ENCODE measurements at places on chromosomes 13 and 19.

GRCh38 chr19:12838182-12838885 is at the start of gene MAST1:
Gene MAST1 (plus strand): TSS chr19:12838515. CDS start chr19:12838573, 58 bp downstream.
- DNase-seq: no peak

DNA sequence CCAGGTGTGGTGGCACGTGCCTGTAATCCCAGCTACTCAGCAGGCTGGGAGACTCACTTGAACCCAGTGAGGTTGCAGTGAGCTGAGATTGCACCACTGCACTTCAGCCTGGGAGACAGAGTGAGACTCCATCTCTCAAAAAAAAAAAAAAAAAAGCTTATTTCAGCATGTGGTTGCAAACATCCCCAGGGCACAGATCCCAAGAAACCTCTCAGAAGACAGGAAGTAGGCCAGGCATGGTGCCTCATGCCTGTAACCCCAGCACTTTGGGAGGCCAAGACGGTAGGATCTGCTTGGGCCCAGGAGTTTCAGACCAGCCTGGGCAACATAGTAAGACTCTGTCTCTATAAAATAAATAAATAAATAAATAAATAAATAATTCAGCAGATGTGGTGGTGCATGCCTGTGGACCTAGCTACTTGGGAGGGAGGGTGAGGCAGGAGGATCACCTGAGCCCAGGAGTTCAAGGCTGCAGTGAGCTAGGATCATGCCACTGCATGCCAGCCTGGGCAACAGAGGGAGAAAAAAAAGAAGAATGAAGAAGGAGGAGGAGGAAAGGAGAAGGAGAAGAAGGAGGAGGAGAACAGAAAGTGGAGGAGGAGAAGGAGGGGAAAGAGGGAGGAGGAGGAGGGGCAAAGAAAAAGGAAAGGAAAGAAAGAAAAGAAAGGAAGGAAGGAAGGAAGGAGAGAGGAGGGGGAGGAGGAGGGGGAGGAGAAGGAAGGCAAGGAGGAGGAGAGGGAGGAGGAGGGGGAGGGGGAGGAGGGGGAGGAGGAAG is 4.3 kb upstream of the LRRC8E start:
- no peak for DNase-seq

- no peak for DNase-seq
Measured at GRCh38 chr19:11136400-11137101, 19.0 kb downstream of the SPC24 start.

GRCh38 chr13:76991432-76991795 is 467 bp upstream of the CLN5 start:
- peak; percentile 66 for DNase-seq

- no peak for DNase-seq
Measured at GRCh38 chr19:39631178-39631577, 24.5 kb upstream of the LGALS16 start.

DNA sequence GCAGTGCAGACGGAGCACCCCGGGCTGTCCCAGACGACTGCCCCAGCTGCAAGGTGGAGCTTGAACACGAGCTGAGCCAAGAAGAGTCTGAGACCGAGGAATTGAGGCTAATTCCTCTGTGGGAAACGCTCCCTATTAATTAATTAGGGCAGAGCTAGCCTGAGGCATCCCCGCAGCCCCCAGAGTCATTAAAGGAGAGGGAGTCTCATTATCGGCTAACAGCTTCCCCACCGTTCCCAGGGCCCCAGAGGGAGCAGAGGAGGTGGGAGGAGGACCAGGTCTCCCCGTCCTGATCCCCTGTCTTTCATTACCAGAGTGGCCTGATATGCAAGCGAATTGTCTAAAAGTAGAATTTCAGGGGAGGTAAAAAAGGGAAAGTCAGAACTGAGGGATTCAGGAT is 13.1 kb upstream of the SLC1A6 start:
- DNase-seq: no peak

- DNase-seq: no peak
Measured at GRCh38 chr19:42032431-42032830, 37.6 kb downstream of the GRIK5 start.

GRCh38 chr13:46382224-46382623 is 4.8 kb downstream of the RUBCNL start:
- no peak for DNase-seq

- DNase-seq: no peak
Measured at GRCh38 chr13:36428086-36428485, 4.2 kb upstream of the CCNA1 start.

GRCh38 chr13:90623318-90624011 is 724.0 kb upstream of the MIR17HG start:
- no peak for DNase-seq

DNA sequence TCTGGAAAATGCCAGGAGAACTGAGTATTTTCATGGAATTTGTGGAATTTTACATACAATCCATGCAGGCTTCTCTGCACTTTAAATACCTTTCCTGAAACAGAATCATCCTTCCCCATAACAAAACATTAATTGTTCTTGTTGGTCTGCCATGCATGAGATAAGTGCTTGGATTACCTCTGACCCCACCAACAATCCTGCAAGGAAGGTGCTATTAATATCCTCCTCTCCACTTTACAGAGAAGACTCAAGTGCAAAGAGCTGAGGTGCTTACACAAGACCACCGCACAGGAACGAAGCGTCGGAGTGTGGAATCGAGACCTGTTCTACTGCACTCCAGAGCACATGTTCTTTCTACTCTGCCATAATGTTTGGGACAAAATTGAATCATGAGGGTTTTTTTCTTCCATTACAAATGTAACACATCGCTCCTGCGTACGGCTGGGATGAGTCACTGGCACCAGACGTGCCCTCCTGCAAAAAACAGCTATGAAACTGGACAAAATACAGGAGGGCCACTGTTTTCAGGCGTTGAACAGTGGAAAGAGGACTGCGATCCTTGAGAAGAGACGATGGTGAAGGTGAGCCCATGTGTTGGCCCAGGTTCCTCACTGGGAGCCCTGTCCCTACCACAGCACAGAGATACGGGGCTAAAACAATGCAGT is 12.9 kb upstream of the LRRC4B start:
- no peak for DNase-seq

DNA sequence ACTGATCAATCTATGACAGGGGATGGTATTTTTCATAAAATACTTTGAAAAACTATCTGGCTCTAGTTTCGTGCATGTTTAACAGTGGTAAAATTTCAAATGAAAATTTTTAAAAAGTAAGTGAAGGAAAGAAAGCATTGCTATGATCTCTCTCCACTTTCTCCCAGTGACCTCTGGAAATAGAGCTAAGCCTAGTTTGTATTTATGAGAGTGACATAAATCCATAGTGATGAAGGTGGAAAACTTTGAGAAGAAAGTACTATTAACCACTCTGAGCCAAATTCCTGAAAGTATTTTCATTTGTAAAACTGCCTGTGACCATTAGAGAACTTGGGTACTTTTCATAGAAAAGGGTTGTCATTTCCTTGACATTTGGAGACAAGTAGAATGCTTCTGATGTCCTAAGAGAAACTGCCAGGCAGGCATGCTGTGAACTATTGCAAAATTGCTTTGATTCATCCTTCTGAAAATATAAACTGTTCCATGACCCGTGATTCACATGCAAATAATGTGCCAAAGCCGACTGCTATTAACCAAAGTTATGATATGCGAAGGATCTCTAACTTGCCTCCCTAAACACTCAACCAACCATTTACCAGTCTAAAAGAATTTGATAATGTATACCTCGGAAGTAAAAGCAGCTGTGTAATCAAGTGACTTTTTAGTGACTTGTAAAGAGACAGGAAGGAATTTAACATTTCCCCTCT is 133.2 kb downstream of the VWA8 start:
- DNase-seq: no peak

DNA sequence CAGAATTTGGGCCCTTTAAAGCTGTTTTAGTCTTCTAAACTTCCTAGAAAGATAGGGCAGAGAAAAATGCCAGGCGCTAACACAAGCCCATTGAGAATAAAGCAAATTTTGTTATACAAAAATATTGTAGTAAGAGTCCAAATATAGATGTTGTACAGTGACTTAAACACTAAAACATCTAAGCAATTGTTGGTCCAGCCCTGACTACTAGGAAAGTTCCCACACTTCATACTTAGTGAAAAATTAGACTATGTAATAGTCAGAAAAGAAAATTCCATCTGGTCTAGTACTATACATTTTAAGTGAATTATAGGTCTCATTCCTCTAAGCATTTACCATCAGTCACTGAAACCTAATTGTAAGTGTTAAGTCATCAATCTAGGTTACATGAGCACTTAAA is 1518.3 kb upstream of the SLC10A2 start:
- DNase-seq: no peak

GRCh38 chr19:56114051-56114777 is 6.9 kb downstream of the ZNF787 start:
- DNase-seq: no peak

GRCh38 chr13:91405240-91405639 is 6.8 kb downstream of the GPC5 start:
- no peak for DNase-seq

DNA sequence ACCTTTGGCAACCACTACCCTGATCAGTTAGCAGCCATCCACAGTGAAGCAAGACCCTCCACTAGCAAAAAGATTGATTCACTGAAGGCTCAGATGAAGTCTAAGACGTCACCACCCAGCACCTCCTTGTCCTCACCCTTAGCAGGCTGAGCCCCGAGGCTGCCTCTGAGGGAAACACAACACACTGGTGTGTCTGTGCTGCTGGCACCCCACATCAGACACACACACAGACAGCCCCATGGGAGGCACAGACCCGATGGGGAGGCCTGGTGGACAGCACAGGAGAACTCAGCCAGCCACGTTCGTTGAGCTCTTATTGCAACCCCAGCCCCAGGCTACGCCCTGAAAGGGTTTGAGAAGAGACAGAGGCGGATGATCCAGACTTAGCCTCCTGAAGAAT is 94.7 kb downstream of the ZDHHC20 start:
- DNase-seq: no peak

- DNase-seq: peak; percentile 90
Measured at GRCh38 chr19:45001087-45001739, at the start of gene RELB. Gene RELB (plus strand): TSS chr19:45001464. CDS start chr19:45001580, 116 bp downstream.

GRCh38 chr19:21117041-21117907 is 24.6 kb upstream of the ZNF431 start:
- no peak for DNase-seq

- no peak for DNase-seq
Measured at GRCh38 chr19:795073-795611, 2.1 kb upstream of the PTBP1 start.

- DNase-seq: no peak
Measured at GRCh38 chr13:109816808-109817203, 30.4 kb upstream of the IRS2 start.

- DNase-seq: no peak
Measured at GRCh38 chr13:96216543-96216942, 126.6 kb downstream of the HS6ST3 start.

GRCh38 chr19:7940841-7941240 is 2.6 kb downstream of the TIMM44 start:
- DNase-seq: no peak
